ENCODE measurements at places on chromosomes 4 and X. TPM values are rescaled to one million over a fixed set of nuclear protein-coding genes. Genes with fewer than 3 reads are reported as not detected.

GRCh38 chr4:169582203-169582602 lies 30.2 kb downstream of the NEK1 start:
- no peak for DNase-seq

DNA sequence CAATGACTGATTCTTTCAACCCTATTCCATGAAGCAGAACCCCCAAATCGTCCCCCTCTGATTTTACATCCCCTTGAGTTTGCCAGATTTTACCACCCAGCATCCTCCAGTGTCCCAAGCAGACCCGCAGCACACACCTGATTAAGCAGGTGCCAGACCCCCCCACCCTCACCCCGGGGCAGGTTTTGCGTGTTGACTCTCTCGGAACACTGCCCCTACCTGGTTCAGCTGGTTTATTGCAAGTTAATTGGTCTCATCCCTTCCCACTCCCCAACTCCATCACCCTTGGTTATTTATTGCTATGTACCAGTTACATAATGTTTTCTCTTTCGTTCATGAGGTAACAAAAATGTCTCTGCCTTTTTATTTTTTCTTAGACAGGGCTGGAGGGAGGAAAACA lies 258.4 kb downstream of the BCOR start:
- no peak for DNase-seq

GRCh38 chrX:153864101-153864500 lies 21.9 kb downstream of the L1CAM start:
- DNase-seq = no peak

DNA sequence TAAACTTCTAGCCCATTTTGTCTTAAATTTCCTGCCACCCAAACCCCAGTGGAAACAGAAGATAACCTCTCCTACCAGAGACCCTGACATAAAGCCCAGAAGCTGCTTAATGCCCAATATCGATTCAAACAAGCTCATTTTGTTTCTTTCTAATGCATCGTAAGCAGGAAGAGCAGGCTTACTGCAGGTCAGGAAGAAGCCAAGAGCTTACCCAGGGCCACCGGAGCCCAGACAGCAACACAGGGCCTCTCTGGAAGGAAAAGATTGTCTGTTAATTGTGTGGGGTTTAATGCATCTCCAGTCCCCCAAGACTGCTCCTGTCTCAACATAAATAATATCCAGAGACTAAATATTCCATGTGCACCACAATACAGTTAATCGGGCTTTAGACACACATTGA lies 177.3 kb upstream of the NOCT start:
- DNase-seq = no peak

SEPSECS gene
- total RNA-seq = 5.9 TPM

DNA sequence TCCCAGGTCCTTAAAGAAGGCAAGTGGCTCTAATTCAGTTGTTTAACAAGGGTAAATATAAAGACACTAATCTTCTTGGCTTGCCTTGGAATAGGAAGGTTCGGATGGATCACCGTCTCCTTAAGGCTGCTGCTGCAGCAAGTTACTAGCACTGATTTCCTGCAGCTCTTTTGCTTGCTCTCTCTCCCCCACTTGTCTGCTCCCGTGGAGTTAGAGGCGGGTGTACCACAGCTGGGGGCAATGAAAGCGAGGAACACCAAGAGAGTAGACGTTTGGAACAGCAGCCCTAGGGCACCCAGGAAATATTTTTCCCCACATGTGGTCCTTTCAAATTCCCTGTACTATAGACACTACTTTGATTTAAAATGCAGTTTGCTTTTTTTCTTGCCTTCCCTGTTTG lies 202.2 kb downstream of the SH2D1A start:
- no peak for DNase-seq

KCTD8 gene
- total RNA-seq = 1.8 TPM

GRCh38 chrX:88863726-88864125 lies 116.7 kb downstream of the CPXCR1 start:
- DNase-seq = no peak

DNA sequence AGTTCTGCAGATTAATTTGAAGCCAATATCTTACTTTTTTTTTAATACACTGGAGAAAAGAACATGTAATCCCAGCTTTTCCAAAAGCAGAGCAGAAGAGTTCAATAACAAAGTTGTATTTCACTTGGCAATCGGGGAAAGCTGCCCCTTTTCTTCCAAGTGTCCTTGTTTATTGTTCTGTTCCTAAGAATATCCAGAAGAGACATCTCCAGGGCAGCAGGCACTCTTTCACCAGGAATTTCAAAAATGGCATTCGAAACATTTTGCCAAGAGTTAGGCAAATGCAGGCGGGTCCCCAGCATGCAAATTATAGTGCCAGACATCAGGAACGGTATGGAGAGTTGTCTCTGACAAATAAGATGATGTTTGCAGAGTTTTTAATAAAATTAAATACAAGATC lies 494.5 kb downstream of the BCOR start:
- no peak for DNase-seq

DNA sequence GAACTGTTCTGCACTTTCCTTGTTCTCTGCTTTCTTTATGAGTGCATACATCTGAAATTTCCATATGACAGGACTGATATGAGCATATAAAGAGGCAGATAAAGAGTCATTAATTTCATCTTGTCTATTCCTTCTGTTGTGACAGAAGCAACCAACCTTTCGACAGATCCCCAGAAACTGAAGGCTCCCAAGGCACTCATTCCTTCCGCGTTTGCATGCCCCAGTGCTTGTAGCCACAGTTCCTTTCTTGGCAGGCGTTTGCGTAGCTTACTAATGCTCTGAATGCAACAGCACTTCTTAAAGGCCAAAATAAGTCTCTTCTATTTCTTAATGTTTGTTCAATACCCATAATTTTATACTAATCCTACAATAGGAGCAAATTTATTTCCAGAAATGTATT lies 94.0 kb upstream of the TBL1X start:
- DNase-seq = no peak
